Stimulated activated CD4-positive, alpha-beta T cell treated with anti-CD3 and anti-CD28 coated beads, Interleukin-2, amount 100 ng/mL, for 48 hours (primary cell): ENCODE measurements at places on chromosomes 2 and 18.

DNA sequence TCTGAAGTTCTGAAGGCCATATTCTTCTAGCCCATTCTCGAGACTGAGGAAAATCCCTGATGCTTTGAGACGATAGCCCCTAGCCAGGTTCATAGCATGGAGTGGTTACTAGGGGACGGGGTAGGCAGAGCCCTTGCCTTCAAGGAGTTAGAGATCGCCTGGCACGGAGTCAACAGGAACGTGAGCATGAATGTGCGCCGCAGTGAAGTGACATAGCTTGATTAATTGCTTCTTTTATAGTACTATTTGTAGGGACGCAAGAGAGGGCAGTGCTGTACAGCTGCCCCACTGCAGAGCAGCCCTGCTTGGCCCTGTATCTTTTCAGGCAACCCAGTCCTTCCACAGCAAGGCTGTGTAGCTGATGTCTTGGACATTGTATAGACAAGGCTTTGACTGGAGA is 26.2 kb downstream of the HRH4 start:
- no peak for DNase-seq

- no peak for DNase-seq
These were observed 34.6 kb upstream of the KLF11 start for GRCh38 chr2:10008809-10009176.

- DNase-seq: no peak
These were observed 1.0 kb upstream of the HDAC4 start for GRCh38 chr2:239401881-239402233.

DNA sequence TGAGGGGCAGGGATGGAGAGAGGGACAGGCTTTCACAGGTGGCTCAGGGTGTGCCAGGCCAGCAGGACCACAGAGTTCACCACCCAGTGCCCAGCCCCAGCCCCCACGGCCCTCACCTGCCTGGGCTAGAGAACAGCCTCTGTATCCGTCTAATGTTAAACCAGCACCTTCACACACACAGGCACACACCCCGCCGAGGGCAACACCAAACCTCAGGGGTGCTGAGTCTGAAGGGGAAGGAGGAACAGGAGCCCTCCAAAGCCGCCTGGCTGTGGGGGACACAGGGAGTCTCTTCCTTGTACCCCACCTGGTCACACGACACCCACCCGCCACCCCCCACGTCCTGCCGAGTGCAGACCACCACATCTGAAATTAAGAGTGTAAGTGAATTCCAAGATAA is 205.8 kb upstream of the SALL3 start:
- DNase-seq: no peak

GRCh38 chr2:232458661-232459418 is 2.9 kb downstream of the ALPI start:
- DNase-seq: no peak

- DNase-seq: no peak
These were observed 381.0 kb downstream of the MTX2 start for GRCh38 chr2:176650104-176650837.

- no peak for DNase-seq
These were observed 9.2 kb downstream of the ONECUT2 start for GRCh38 chr18:57444301-57444759.

GRCh38 chr2:237486334-237486818 is 675 bp upstream of the MLPH start:
- DNase-seq: no peak

GRCh38 chr2:241551998-241552737 is 6.4 kb upstream of the BOK start:
- no peak for DNase-seq

- no peak for DNase-seq
These were observed 162.2 kb downstream of the FIGN start for GRCh38 chr2:163573652-163574051.

DNA sequence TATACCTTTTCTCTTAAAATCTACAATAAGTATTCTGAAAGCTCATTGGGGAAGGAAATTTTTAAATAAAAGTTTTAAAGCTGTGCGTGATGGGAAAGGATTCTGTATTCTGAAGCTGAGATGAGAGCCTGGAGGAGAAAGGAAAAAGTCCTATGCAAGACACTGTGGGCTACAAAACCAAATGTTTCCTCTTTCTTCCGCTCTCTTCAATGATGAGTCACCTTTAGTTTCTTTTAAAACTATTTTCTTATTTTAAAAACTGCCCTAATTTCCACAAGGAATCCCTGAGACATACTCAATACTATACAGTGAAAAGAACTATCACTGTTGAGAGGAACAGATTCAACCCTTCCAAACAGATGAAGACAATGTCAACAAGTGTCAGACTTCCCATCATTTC is 87.4 kb downstream of the INO80D start:
- DNase-seq: no peak

DNA sequence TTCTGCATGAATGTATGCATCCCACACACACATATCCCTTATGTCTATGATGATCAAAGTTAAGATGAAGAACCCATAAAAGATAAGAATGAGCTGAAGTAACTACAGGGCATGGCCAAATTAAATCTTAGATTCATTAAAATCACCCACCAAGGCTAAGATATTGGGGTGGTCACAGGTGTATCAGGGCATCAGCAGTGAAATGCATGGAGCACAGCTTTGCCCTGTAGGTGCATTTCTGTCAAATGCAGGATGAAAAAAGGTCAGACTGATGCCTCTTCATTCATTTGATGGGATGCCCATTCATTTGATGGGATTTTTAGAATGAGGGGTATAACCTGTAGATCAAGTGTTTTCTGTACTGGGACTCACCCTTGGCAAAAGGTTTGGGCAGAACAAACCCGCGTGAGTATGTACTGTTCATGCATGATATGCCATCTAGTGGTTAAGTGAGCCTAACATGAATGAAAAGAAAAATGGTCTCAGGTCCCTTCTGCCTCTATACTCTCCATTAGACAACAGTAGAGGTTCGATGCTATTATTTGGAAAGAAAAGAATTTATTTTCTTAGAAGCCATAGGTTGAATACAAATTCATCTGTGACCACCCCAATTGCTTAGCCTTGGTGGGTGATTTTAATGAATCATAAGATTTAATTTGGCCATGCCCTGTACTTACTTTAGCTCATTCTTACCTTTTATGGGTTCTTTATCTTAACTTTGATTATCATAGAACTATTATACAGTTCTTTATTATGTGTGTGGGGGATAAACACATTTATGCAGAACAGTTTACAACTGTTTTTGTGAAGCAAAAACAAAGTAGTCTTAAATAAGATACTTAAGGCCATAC is 43.2 kb upstream of the NOSTRIN start:
- no peak for DNase-seq

- no peak for DNase-seq
These were observed 52.1 kb downstream of the NFATC1 start for GRCh38 chr18:79447703-79448367.

DNA sequence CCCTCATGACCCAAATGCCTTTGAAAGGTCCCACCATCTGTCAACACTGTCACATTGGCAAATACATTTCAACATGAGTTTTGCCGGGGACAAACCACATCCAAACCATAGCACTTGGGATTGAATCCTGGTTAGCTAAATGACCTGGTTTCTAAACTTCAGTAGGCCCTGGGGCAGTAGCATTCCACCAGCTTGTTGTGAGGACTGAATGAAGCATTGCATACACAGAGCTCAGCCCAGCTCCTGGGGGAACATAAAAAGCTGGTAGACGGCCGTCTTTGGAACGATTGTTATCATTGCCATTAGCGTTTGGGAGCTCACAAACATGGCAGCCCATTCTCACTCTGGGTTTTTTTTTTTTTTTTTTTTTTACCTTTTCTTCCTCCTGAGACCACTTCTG is 57.5 kb upstream of the CXCR4 start:
- DNase-seq: no peak

DNA sequence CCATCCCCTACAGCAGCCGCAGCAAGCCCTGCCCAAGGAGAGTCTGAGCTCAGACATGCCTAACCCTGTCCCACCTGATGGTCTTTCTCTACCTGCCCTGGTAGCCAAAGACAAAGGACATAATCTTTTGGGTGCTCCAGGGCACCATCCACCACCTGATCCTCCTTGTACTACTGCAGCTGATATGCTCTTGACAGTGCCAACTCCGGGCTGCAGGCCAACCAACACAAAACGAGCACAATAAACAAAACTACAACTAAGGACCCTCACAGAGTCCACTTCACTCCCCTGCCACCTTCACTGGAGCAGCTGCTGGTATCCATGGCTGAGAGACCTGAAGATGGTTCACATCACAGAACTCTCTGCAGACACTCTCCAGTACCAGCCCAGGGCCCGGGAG is 106.3 kb downstream of the GRB14 start:
- no peak for DNase-seq

GRCh38 chr2:192128655-192129054 is 66.1 kb downstream of the TMEFF2 start:
- no peak for DNase-seq

- no peak for DNase-seq
These were observed 360.5 kb downstream of the SOX11 start for GRCh38 chr2:6052649-6053048.

DNA sequence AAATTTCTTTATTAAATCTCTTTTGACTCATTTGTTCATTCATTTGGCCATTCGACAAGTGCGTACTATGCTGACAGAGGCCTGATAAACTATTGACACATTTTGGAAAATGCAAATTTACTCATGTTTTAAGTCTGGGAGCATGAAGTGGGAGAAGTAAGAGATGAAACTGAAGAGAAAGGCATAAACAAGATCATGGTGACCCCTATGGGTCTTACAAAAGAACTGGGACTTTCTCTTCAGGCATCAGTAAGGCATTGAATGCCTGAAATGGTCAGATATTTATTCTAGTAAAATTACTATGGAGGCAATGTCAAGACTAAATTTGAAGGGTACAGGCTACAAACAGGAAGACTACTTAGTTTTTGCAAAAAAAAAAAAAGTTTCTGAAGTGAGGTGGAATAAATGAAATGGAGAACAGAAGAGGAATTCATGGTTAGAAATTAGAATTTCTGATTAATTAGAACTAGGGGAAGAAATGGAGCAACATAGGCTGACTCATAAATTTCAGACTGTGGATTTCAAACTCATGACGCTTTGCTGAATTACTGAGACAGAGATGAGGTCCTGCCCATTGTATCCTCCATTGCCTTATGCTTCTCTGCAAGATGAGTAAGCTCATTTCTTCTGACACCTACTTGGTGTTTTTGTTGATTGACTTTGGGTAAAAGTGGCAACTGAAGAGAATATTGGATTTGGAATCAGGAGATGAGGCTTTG is 32.7 kb downstream of the VSNL1 start:
- DNase-seq: no peak

DNA sequence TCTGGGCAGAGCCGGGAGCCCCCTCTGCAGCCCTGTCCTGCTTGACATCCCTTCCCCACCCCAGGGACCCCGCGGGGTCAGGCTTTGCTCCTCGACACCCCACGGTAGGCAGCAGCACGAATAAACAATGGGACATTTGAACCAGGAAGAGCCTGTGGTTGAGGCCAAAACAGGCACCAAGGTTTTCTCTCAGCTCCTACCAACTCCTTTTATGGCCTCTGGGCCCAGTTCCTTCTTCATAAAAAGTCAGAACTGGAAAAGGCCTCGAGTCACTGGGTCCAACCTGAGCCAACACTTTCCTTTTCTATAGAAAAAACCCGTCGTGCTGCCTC is 20.6 kb downstream of the TEX44 start:
- DNase-seq: no peak

GRCh38 chr2:16728351-16729136 is 62.9 kb upstream of the CYRIA start:
- DNase-seq: no peak

DNA sequence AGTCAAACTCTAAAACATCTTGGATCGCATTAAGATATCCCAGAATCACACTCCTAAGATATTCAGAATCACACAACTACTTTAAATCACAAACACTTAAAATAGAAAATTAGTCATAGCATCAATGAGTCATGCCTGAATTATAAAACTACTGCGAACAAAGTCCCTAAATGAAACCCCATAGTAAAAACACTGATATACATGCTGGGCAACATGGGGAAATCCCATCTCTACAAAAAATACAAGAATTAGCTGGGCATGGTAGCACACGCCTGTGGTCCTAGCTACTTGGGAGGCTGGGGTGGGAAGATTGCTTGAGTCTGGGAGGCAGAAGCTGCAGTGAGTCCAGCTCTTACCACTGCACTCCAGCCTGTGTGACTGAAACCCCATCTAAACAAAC is 101.7 kb downstream of the COBLL1 start:
- DNase-seq: no peak

DNA sequence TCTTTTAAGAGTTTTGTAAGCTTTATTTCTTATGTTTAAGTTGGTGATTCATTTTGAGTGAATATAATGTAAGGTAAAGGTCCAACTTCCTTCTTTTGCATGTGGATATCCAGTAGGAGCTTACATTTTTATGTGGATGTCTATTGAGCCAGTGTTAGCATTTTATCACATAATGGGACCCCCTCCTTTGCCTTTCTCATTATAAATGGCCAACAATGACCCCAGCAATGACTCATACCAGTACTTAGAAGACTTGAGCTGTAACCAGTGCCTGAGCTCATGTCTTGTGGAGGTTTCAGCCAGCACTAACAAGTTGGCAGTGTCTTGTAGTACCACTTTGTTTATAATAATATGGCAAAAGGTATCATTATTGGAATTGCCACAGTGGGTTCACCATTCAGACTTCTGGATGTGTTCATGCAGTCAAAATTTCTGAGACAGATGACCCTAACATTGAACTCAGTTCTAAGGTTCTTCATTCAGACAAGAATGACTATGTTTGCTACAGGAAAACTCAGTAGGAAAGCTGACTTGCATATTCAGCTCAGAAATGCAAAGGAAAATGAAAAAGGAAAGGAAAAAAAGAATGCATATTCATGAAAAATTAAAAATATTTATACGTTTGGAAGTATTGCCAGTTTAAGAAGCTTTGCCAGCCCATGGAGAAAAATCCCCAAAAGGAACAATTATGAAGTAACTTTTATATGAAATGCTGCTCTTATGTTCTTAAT is 41.0 kb downstream of the CDKL4 start:
- no peak for DNase-seq

DNA sequence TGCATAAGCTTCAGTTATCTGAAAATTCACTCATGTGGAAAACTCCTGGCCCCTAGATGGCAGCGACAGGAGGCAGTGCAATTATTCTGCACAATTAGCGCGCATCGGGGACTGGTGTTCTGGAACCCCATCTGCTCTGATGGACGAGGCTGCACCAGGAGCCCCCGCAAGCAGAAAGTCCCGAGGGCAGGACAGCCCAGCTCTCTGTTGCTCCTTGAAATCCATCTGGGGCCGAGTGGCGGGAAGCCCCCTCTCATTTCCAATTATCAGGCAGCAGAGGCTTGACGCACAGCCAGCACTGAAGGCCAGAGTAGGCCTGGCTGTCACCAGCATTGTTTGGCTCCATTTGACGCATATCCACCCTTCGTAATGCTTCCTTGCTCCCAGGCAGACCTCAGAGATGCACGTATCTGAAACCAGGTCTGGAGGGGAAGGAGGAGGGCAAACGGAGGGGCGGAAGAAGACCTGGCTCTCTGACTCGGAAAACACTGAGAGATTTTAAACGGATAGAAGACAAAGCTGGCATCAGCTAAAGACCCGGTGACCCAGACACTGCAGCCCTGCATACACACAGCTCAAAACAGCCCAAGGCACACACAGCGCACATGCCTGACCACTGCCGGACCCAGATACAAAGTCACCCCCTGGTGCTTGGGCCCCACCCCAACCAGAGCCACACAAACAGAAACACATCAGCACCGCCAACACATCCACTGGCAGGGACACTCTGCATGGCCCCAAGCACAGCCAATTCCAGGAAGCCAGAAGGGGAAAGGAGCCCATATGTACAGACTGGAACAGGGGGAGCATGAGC is 69.8 kb downstream of the TNS1 start:
- no peak for DNase-seq

- no peak for DNase-seq
These were observed 51.7 kb downstream of the MCFD2 start for GRCh38 chr2:46863882-46864281.
